ENCODE measurements at places on chromosomes 12 and 14. TPM values are rescaled to one million over a fixed set of nuclear protein-coding genes. Genes with fewer than 3 reads are reported as not detected.
A peak's percentile ranks its signal among the peaks of the same experiment; 100 is the strongest.

Gene HOXC4
- total RNA-seq = 1.4 TPM

Gene KCNH5
- 0.03 TPM for total RNA-seq

Gene DDIT3
- total RNA-seq = 22.3 TPM

Gene GPD1
- total RNA-seq = 0.13 TPM

Gene ATG101
- total RNA-seq = 40.1 TPM

Gene SIX1
- not detected for total RNA-seq

Gene NOVA1
- 2.3 TPM for total RNA-seq

- DNase-seq = no peak
Measured at GRCh38 chr14:63788011-63788933, 60.4 kb upstream of the SGPP1 start.

- peak; percentile 31 for DNase-seq
Measured at GRCh38 chr12:82146740-82147139, 211.4 kb downstream of the CCDC59 start.

DNA sequence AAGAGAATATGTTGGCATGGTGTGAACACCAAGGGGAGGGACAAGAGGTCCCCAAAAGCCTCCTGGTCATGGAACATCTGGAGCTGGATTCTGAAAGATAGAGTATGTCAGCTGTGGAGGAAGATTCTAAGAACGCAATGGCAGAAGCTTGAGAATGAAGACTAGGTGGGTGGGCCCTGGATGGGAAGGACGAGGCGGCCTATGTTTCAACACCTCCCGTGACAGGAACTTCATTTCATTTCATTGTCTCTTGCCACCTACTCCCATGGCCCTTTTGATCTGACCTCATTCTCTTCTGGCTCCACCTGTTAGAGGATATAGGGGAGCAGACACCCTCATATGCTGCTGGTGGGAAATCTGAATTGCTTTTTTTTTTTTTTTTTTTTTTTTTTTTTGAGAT is 3.3 kb downstream of the UNG start:
- DNase-seq = no peak

DNA sequence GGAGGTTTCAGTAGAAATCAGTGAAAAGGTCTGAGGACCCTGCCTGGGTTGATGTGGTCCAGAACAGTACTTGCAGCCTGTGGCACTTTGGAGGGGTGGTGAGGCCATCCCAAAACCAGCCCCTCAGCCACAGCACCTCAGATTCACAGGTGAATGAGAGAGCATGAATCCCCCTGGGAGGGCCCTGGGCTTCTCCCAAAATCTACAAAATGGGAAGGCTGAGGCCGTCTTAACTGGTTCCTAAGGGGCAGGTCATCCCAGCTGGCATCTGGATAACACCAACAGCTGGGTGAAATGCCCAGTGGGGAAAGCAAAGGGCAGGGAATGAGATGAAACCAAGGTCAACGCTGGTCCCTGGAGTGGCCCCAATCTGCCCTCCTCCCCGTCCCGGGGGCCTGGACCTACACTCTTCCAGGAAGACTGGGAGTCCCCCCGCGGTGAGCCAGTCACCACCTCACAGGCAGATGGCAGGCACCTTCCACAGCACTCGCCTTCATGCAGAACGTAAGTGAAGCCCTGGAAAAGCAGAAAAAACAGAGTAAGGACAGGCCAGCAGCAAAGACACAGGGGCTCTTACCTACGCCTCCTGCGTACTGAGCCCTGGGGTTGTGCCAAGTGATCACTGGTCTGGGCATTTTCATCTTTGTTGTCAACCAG is 26.3 kb upstream of the ANO2 start:
- DNase-seq = no peak

- no peak for DNase-seq
Measured at GRCh38 chr12:124109760-124110159, 136.7 kb downstream of the ZNF664 start.

- no peak for DNase-seq
Measured at GRCh38 chr12:22539055-22539454, 5.3 kb downstream of the C2CD5 start.

DNA sequence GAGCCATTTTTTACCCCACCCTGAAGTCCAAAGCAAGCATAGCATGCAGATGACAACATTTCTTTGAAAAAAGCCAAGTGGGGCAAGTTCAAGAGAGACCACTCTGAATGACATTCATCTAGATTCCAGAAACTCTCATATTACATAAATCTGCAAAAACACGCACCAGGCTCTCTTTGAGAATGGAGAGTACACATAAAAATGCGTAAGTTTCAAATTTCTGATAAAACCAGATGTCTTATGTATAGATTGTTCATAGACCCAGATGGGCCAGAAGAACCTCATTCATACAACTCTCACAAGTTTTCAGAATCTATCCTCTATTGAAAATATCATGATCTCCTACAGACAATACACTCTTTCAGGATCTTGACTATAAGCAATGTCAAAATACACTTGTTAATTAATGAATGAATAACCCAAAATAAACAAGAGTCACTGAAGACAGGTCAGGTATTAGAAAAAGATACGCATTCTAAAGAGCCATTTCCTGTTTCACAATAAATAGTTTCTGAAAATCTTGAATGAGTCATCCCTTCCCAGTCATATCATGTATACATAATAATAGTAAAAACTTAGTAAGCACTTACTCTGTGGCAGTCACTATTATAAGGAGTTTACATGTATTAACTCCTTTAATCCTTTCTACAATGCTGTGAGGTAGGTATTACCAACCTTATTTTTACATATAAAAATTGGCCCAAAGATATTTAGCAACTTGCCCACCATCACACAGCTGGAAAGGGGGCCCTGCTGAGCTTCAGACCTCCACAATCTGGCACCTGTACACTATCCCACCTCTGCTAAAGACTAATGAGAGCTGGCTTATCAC is 72.0 kb downstream of the PPP2R5E start:
- no peak for DNase-seq

- DNase-seq = no peak
Measured at GRCh38 chr14:73851000-73851399, 631 bp upstream of the PTGR2 start.

DNA sequence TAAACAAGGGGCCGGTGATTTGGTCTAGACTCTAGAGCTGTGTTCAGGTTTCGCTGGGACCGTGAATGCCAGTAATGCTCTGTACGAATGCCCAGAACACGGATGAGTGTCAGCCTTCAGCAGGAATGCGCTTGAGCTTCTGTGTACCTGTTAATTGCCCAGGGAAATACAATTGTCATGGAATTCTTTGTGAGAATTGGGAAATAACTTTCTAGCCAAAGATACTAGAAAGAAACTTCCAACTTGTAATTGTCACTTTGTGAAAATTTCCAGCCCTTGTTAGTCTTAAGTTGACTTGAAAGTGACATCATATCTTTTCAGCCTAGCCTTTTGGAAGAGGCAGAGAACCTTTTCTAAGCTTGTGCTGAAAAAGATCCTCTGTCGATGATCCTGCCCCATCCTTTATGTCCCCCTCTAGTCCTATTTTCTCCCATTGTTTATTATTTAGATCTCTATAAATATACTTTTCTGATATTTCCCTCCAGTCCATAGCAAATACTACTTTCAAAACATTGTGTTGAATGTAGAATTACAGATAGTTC is 2.7 kb downstream of the CHST11 start:
- DNase-seq = no peak

GRCh38 chr12:6205144-6205539 is 4.9 kb downstream of the CD9 start:
- no peak for DNase-seq

DNA sequence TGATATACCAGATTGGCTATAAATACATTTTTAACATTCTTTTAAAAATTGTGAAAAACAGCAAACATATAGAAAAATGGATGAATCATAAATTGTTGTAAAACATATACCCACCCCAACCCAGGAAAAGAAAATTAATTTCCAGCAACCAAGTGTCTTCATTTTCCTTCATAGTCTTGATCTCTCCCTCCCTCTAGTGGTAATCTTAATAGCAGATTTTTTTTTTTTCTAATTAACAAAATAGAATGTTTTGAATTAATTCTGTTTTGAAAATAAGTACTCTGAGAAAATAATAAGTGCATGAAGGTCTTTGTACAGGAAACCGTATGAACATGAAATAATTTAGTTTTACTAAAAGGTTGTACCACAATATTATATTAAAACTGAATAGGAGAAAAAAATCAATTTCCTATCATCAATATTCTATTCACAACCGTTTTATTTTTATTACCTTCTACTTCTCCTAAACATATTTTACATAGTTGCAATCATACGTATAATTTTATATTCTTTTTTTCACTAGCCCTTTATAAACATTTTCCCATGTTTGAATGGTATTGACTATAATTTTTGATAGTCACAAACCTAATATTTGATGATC is 7.0 kb downstream of the ETNK1 start:
- no peak for DNase-seq

- DNase-seq = peak; percentile 91
Measured at GRCh38 chr14:92686900-92687427, 61.5 kb downstream of the LGMN start.

- DNase-seq = peak; percentile 61
Measured at GRCh38 chr14:23365036-23365731, at the start of gene EFS. EFS (minus strand) TSS chr14:23365172; CDS start chr14:23365025, 147 bp downstream.

GRCh38 chr12:55694651-55695050 is 13.1 kb downstream of the ITGA7 start:
- DNase-seq = no peak

GRCh38 chr12:69330475-69331473 is 17.4 kb upstream of the LYZ start:
- peak; percentile 90 for DNase-seq

DNA sequence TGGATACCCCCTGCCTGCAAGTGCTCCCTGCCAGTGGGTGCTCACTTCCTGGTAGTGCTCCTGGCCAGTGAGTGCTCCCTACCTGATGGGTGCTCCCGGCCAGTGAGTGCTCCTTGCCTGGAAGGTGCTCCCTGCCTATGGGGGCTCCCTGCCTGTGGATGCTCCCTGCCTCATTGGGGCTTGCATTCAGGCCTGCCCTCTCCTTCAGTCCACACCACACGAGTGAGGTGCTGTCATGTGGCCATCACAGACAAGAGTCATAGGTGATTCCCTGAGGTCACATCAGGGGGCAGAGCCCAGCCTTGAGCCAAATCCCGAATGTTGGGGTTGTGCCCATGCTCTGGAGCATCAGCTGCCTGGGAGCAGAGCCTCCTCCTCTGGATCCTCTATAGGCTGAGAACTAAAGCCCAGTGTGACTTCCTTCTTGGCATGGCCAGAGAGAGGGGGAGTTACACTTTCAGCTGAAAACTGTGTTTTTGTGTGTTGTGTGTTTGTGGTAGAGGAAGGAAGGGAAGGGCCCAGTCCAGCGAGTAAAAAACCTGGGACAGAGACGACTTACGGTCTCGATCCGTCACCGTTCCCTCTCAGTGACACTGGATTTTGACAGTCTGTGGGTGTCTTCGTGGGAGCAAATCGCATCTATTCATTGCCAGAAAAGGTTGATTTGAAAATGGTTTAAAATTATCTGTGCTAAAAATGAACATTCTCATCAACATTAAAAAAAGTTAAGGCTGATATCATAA is 136.0 kb downstream of the ADGRD1 start:
- DNase-seq = peak; percentile 59

DNA sequence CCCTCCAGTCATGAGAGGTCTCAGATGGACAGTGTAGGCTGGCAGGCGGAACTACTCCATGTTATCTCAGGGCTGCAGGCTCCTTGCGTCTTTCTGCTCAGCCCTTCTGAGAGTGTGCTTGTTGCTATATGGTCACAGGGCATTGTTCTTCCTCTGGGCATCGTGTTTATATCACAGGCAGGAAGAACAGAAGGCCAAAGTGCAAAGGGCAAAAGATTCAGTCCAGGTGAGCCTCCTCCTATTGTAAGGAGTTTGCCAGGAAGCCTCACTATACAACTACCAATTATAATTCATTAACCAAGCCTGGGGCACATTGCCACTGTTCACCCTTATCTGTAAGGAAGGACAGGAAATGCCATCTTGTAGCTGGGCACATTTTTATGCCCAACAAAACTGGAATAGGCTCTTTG is 195.5 kb upstream of the KITLG start:
- DNase-seq = no peak

DNA sequence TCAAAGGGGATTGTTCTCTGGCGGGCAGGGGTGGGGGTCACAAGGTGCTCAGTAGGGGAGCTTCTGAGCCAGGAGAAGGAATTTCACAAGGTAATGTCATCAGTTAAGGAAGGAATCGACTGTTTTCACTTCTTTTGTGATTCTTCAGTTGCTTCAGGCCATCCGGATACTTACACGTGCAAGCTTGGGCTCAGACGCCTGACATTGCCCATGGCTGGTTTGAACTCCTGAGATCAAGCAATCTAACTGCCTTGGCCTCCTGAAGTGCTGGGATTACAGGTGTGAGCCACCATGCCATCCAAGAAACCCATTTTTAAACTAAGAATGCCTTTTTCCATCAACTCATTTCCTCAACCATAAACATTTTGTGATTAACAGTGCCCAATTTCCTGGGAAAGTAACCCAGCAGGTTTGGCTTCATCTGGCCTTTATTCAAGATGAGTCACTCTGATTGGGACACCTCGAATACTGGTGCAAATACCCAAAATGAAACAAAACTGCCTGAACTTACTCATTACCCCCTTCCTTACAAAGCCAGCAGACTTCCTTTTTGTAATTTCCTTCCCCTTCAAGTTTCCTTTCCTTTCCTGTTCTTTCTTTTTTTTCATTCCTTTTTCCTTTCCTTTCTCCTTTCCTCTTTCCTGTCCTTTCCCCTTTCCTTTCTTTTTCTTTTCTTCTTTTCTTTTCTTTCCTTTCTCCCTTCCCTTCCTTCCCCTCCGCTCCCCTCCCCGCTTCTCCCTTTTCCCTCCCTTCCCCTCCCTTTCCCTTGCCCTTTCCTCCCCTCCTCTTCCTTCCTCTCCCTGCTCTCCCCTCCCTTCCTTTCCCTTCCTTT is 10.2 kb upstream of the RNASE10 start:
- no peak for DNase-seq

GRCh38 chr12:12835378-12836146 is 22.4 kb downstream of the DDX47 start:
- no peak for DNase-seq

GRCh38 chr12:90945070-90945649 is 9.8 kb downstream of the CCER1 start:
- no peak for DNase-seq

GRCh38 chr12:123253641-123254459 is 17.8 kb downstream of the CDK2AP1 start:
- DNase-seq = peak; percentile 30

DNA sequence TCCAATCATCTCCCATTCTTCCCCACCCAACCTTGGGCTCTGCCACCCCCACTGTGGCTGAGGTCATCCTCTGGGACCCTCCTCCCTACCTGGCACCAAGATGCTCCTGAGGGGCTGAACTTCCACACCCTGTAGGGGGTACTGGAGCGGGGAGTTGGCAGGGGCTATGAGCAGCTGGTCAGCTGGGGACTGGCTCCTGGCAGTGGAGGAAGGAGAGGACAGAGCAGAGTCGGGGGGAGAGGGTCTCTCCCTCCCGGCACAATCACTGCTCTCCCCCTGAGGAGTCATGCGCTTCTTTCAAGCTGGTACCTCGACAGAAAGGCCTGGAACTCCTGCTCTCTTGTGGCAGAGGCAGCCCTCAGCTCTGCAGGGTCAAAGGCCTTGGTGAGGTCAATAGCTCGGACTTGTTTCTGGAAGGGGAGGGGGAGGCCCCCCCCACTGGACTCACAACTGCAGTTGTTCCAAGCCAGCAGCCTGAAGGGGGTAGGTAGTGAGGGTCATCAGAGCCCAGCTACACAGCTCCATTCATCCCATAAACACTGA is 2.0 kb downstream of the B4GALNT1 start:
- DNase-seq = no peak
